Stimulated activated CD4-positive, alpha-beta T cell treated with anti-CD3 and anti-CD28 coated beads, Interleukin-2, amount 100 ng/mL, for 24 hours (primary cell): ENCODE measurements at places on chromosomes 7 and 10.

GRCh38 chr10:122249303-122249850 is 21.7 kb upstream of the BTBD16 start:
- DNase-seq: no peak

GRCh38 chr10:103417601-103418000 is 21.2 kb downstream of the PDCD11 start:
- DNase-seq: no peak

- no peak for DNase-seq
Measured at GRCh38 chr7:26385240-26385639, 93.6 kb downstream of the SNX10 start.

DNA sequence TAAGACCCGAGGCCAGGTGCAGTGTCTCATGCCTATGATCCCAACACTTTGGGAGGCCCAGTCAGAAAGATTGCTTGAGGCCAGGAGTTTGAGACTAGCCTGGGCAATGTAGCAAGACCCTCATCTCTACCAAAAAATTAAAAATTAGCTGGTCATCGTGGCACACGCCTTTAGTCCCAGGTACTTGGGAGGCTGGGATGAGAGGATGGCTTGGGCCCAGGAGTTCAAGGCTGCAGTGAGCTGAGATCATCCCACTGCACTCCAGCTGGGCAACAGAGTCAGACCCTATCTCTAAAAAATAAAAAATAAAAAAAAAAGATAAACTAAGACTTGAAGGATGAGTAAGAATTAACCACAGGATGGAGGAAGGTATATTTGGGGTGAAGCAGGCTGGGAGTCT is 77.9 kb downstream of the JCAD start:
- no peak for DNase-seq

- no peak for DNase-seq
Measured at GRCh38 chr10:67046507-67046906, 120.7 kb downstream of the LRRTM3 start.

DNA sequence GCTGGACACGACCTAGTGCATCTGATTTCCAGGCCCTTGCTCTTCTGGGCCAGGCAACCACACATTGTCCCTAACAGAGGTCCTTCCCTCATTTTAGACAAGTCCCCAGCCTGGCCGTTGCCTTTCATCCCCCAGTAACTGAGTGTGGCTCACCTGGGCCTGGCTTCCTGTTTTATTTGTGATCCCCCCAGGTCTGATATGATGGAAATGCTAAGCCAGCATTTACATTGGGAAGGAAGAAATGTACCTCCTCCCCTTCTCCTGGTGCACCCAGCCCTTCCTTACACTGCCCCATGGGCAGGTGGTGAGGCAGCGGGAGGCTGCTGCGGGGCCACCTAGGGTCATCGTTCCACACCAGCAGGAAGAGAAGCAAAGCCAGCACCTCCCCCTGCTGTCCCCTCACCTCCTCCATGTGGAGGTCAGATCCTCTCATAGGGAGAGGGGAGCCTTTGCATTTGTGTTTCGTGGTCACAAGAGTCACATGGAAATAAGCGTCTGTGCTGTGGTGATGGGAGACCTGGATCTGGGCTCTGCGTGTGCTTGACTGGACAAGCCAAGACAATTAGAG is 108.8 kb downstream of the GLRX3 start:
- no peak for DNase-seq

- DNase-seq: no peak
Measured at GRCh38 chr10:59276919-59277318, 85.4 kb downstream of the FAM13C start.

- no peak for DNase-seq
Measured at GRCh38 chr7:45306752-45307305, 149.2 kb downstream of the RAMP3 start.

DNA sequence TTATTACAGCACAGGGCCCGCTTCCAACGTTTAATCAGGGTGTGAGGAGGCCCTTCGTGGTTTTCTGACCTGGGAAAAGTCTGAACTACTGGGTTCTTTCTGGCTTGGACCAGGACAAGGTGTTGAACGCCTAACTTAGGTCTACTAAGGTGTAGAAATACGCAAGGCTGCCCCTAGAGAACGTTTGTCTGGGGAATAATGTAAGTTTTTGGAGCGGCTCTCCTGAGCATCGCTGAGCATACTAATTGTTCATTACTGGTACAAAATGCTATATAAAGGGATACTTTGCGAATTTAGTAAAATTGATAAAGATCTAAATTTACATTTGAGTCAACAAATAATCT is 32.4 kb upstream of the TOMM7 start:
- no peak for DNase-seq
